ENCODE measurements at places on chromosomes 6 and 20.

- DNase-seq, result no peak
Observed at GRCh38 chr6:85892346-85892745, 249.7 kb upstream of the SYNCRIP start.

GRCh38 chr6:81480139-81480538 is 272.3 kb downstream of the TENT5A start:
- DNase-seq, result no peak

GRCh38 chr6:144284783-144285547 is at the start of gene UTRN:
UTRN (plus strand) TSS chr6:144285335; CDS start chr6:144291829, 6,494 bp downstream.
- DNase-seq, result peak; percentile 89

DNA sequence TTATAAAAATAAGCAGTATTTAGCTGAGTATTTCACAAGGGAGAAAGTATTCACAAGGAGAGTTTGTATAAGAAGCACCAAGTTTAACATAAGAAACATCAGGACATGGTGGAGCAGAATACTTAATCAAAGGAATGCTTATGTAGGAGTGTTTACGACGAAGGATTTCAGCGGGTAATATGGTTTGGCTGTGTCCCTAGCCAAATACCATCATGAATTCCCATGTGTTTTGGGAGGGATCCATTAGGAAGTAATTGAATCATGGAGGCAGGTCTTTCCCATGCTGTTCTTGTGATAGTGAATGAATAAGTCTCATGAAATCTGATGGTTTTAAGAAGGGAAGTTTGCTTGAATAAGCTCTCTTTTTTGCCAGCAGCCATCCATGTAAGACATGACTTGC is 1099.1 kb upstream of the ADGRB3 start:
- DNase-seq, result no peak

DNA sequence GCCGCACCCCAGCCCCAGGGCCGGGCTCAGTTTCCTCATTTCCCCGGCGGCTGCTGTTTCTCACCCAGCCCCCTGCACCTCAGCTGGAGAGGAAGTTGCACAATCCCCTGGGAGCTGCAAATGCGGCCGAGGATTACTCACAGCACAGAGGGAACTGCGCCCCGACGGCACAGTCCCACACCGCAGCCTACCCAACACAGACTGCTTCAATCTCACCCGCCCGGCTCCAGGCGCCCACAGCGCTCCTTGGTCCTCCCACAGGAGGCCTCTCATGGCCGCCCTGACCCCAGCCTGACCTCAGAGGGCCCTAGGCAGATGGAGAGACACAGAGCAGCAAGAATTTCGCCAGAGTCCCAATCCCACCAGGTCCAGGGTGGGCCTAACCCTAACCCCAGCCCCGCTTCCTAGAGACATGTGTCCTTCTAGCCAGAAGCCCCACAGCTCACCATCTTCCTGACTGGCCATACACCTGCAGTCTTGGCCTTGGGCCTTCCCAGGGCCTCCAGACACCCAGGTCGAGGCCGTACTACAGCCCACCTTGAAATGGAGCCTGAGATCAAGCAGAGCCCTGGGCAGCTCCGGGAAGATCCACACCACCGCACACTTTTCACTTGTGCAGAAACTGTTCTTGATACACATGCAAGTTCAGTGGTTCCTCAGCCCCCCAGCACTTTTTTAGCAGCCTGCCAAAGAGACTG is 11.7 kb downstream of the TFEB start:
- DNase-seq, result peak; percentile 90

Measured in HCEC 1CT (cell line).